NCI-H526 (cell line): ENCODE measurements at places on chromosomes 5 and 9.

DNA sequence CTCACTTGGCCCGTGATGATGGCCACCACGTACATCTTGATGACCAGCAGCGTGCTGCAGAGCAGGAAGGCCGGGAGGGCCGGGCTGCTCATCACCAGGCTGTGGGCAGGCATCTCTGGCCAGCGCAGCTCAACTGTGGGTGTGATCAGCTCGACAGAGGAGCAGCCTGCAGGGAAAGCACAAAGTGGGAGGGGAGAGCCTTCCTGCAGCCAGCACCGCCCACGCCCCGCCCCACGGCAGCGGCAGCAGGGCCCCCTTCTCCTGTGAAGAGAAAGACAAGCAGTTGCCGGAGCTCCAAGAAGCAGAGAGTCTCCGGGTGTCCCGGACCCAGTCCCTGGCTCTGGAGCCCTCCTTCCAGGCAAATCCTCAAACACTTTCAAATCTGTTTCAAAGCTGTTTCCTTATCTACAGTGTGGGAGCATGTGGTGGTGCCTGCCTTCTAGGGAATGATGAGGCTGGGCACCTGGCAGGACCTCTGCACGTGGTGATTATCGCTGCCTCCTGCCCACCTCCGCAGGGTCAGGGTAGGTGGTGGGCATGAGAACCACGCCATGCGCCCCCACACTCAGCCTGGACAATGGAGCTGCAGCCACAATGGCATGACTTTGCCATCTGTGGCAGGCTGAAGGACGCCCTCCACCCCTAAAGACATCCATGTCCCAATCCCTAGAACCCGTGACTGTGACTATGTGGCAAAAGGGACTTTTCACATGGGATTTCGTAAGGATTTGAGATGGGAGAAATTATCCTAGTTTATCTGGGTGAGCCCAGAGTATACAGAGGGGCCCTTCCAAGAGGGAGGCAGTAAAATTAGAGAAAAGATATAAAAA, at the start of gene PTGES:
TSS of gene PTGES (minus strand) at position 143 of the 830 bp plus-strand sequence. CDS start at position 113, 30 bp downstream.
- no peak for DNase-seq

GRCh38 chr5:113909782-113910181, 396.3 kb downstream of the YTHDC2 start:
- DNase-seq = no peak

DNA sequence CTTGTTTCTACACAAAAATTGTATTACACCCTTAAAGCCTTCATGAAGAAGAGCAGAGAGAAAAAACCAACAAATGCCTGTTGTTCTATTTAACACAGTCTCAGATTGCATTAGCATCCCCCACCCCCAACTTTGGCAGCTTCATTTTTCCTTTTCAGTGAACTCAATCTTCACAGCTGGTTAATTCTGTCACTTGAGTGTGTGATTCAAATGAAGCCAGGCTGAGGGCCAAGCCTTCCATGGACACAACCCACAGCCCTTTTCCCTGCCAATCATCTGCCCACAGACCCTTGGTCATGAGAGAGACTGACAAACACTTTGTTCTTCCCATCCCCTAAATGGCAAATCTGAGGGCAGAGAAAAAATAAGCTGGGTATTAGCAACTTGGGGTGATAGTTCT, 217.5 kb upstream of the NMUR2 start:
- DNase-seq = no peak

DNA sequence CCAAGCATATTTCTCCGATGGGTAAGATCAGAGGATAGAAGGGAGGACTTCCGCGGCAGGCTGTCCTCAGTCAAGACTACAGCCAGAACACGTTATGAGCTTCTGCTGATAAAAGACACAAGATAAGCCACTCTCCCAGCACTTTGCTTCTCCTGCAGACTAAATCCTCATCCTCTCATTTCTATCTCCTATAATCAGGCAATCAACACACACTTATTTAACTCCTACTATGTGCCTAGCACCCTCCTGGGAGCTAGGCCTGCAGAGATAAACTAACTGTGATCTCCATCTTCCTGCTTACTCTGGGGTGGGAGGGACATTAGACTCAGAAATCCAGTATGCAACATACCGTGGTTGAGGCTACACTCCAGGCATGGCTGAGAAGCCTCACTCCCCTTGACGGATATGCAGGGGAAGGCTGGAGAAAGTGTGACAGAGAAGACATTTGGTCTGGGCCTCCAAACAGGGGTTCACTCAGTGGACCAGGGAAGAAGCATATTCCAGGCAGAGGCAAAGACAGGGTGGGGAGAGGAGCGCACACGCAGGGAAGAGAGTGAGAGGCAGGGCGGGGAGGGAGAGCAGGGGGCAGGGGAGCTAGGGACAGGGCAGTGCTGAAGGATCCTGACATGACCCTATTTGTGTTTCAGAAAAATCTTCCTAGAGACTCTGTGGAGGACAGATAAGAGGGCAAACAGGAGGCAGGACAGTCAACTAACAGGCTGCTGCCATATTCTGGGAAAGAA, 274.1 kb downstream of the DENND1A start:
- no peak for DNase-seq

DNA sequence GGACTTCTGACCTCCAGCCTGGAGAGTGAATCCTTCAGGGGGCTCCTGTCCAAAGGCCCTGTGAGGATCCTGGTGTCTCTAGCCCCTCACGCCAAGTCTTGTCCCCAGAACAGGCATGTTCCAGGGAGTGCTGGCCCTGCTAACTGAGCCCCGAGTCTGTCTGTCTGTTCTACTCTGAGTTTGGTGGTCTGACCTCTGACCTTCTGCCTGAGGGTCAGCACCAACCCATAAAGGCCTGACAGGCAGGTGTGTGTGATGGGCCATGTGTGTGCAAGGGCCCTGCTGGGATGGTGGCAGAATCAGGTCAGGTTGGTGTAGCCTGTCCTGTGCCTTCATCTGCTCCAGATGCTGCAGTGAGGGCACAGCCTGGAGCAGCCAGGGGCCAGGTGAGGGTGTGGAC, 46.3 kb downstream of the PHF2 start:
- DNase-seq = no peak

GRCh38 chr5:5332287-5332686, 90.2 kb upstream of the ICE1 start:
- no peak for DNase-seq

DNA sequence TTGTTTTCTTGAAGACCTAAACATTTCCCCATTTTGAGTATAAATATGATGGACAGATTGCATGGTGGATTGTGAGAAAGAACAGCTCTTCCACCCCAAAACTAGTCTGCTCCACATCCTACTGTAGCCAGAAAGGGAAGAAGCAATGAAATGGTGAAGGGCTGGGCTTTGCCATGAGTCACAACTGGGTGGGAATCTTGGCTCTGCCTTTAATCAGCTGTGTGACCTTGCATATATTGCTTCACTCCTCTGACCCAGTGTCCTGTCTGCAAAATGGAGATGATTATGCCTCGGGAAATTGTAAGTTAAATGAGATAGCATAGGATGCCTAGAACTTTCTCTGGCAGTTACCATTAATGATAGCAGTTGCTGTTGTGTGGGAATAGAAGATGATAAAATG, 101.9 kb downstream of the PDE8B start:
- no peak for DNase-seq

- DNase-seq = no peak
Observed at GRCh38 chr5:4634342-4634741, 505.8 kb upstream of the ADAMTS16 start.

- DNase-seq = no peak
Observed at GRCh38 chr9:87309236-87309635, 188.4 kb upstream of the DAPK1 start.

- DNase-seq = peak; percentile 28
Observed at GRCh38 chr5:78295035-78295961, 800 bp upstream of the AP3B1 start.

GRCh38 chr5:149042865-149043264, 20.0 kb downstream of the SH3TC2 start:
- no peak for DNase-seq

DNA sequence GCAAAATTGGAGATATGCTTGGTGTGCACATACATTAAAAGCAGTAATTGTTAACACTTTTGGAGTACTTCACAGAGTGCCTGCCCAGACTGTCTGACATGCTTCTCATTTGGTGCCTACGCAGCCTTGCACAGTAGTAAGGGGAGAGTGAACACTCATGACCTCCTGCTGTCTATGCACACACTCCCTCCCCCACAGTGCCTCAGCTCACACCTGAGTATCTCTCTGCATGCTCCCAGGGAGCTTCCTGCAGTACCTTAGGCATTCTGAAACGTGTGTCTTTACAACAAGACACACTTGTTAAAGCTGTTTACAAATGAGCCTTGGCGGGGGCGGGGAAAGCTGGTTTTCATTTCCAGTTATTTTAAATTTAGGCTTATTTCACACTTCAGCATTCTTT, 18.0 kb downstream of the MAP3K1 start:
- DNase-seq = no peak

- no peak for DNase-seq
Observed at GRCh38 chr5:91160714-91161285, 222.3 kb downstream of the ARRDC3 start.

- DNase-seq = no peak
Observed at GRCh38 chr9:124513376-124513994, 6.3 kb upstream of the NR5A1 start.

GRCh38 chr9:72351538-72352453, 13.2 kb downstream of the ZFAND5 start:
- no peak for DNase-seq

DNA sequence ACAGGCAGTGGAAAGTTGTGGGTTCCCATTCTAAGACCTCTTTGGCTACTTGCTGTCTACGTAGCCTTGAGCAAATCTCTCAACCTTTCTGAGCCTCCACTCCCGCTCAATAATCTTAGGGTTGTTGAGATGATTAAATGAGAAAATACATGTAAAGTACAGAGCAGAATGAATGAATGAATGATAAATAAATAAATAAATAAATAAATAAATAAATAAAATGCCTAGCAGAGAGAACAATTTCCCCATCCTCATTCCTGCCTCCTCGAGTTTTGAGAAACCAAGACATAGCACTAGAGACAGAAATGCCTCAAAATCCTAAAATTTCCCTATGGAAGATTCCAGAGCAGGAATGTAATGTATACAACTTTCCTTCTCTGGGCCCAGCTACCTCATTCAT, 128.3 kb upstream of the RAD23B start:
- DNase-seq = no peak

DNA sequence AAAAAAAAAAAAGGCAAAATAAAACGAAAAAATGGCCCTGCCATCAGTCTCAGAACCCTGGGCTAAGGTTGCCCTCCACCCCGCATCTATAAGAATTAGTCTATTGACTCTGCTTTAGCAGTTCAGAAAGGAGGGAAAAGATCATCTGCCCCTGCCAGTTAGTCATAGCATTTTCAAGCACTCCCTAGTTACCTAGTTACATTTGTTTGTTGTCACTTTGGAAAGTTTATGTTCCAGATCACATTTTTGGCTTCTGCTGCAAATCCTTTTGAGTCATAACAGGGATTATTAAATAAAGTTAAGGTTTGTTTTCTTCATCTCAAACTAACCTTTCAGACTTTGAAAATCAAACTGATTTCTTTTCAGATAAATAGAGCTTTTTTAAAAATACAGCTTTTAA, 52.1 kb downstream of the AQP7 start:
- DNase-seq = no peak

- DNase-seq = no peak
Observed at GRCh38 chr5:82707741-82708140, 369.5 kb downstream of the TMEM167A start.

DNA sequence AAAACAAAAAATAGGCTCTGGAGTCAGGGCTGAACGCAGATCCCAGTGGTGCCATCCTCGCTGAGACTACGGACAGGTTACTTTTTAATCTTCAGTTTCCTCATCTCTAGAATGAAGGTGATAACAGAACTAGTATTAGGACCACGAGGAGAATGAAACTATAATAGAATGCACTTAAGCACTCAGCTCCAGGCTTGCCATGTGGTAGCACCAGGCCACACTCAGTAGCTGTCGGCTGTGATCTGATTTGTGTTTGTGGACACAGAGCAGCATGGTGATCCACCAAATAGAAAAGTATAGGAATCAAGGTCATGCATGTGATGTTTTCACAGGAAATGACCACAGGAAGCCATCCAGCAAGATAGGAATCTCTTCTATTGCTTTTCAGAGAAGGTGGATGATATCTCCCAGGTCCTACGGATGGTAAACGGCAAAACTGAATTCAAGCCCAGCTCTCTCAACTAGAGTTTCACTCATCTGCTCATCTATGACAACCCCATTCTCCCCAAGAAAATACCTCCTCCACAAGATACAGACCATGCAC, 498.0 kb downstream of the SPOCK1 start:
- no peak for DNase-seq

- DNase-seq = no peak
Observed at GRCh38 chr5:179873588-179874110, 15.0 kb upstream of the MRNIP start.

DNA sequence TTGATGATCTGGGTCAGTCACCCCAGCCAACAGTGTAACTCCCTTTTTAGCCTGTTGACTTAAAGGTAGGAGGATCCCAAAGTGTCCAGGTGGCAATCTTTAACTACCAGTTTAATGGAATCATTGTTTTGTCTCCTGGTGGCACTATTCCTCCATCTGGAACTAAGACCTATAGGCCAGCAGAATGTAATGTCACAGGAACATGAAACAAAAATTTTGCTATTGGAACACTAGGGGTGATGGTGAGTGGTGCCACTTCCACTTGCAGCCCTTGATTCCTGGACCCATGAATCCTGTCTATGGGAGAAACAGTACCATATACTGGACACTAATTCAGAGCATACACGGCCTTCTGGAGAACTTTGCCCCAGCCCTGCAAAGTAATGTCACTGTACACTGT, 219.5 kb upstream of the RASA1 start:
- no peak for DNase-seq

GRCh38 chr9:95268681-95269080, 48.8 kb downstream of the FANCC start:
- DNase-seq = peak; percentile 71

GRCh38 chr5:103821361-103821760, 258.8 kb upstream of the NUDT12 start:
- no peak for DNase-seq

- DNase-seq = no peak
Observed at GRCh38 chr5:123208668-123209501, 119.8 kb downstream of the PRDM6 start.

DNA sequence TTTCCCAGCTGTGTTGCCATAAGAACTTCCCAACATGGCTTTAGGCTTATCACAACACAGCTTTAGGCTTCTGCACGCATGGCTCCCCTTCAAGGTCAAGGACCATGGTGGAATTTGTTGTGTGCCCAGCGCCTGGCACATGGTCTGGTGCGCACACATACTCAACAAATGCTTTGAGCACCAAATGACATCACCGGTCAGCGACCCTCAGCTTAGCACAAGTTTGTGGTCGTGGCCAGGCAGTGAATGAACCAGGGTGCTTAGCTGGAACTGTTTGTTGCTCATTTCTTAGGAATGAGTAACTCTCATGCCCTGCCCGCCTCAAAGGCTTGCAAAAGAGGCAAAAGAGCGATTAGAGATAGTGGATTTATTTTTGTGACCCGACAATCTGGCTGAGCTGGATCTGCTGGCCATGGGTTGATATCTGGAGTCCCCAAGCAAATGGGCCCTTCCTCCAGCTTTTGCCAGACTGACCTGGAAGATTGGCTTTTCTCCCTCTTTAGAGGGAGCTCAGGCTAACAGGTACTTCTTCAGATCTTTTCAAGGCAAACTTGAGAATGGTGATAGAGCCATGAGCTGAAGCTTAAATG, 58.9 kb downstream of the DAP start:
- no peak for DNase-seq

GRCh38 chr9:35869621-35870216, 482 bp downstream of the OR13J1 start:
- DNase-seq = no peak

- DNase-seq = no peak
Observed at GRCh38 chr9:123355761-123356431, at the start of gene CRB2. CRB2 (plus strand) TSS chr9:123356197; CDS start chr9:123356261, 64 bp downstream.
